ENCODE measurements at places on chromosomes 11 and 22. TPM values are rescaled to one million over a fixed set of nuclear protein-coding genes. Genes with fewer than 3 reads are reported as not detected.

GRCh38 chr22:43183496-43184277, 3.2 kb downstream of the TTLL12 start:
- no peak for DNase-seq

- no peak for DNase-seq
Observed at GRCh38 chr11:95138448-95138847, 48.8 kb downstream of the ENDOD1 start.

- no peak for DNase-seq
Observed at GRCh38 chr22:21857481-21857914, 9.9 kb downstream of the MAPK1 start.

DNA sequence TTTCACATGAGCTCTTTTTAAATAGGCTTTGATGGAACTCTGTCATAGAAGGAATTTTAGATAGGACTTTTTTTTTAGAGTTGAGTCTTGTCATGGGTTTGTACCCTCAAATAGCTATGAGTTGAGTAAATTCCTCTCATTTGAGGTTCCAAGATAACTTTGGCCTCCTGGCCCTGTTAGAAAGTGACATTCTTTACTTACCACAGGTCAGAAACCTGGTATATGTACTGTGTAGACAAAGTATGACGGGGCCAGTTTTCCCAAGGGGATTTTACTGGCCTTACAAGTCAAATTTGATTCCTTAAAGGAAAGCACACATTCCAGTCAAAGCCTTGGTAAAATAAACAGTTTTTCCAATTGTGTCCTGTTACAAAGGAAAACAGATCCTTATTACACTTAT, 729.3 kb upstream of the LUZP2 start:
- DNase-seq, result no peak

- no peak for DNase-seq
Observed at GRCh38 chr11:8917157-8917825, 6.3 kb downstream of the AKIP1 start.

- DNase-seq, result no peak
Observed at GRCh38 chr22:36010090-36010489, 18.5 kb downstream of the RBFOX2 start.

GRCh38 chr11:113356203-113356602, 31.4 kb upstream of the ANKK1 start:
- no peak for DNase-seq

- no peak for DNase-seq
Observed at GRCh38 chr11:92276773-92277172, 52.2 kb downstream of the FAT3 start.

GRCh38 chr11:73414977-73415651, 38.9 kb downstream of the RELT start:
- no peak for DNase-seq

GRCh38 chr22:21451545-21452520, 15.4 kb upstream of the TMEM191C start:
- peak; percentile 6 for DNase-seq

DNA sequence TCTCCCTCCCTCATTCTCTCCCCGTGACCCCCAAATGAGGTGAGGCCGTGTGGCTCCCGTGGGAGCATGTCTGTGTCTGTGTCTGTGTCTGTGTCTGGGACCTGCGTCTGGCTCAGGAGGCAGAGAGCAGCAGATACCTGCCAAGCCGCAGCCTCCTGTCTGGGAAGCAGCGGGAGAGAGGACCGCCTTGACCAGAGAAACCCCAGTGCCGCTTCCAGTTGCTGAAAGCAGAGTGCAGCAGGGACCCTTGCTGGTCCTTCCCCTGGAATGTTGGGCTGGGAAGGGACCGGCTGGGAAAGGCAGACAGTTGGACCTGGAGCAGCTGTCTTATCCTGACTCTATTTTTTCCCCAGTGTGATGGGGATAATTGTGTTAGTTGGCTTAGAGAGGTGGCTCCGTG, 525 bp downstream of the CSDC2 start:
- no peak for DNase-seq

- DNase-seq, result no peak
Observed at GRCh38 chr11:125202362-125202880, 37.9 kb downstream of the PKNOX2 start.

DNA sequence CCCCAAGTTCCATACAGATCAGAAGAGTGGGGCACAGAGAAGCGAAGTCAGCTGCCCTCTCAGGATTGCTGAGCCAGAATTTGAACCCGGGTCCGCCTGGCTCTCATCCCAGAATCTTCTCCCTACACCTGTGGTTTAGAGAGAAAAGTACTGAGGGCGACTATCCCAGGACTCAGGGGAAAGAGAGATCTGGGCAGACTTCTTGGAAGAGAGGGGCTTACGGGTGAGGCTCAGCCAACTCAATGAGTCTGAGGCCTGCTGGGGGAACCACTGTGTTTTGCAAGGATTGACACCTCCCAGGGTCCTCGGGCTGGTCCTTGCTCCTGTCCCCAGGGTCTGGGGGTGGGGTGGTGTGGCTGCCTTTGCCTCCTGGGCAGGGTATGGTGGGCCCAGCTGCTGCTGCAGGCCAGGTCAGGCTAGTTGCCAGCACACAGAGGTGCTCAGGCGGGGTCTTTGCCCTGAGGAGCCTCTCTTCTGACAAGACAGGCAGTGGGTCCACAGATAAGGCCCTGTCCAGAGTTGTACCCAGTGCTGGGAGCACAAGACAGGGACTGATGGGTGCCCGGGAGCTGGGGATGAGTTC, 1.2 kb downstream of the CAPN5 start:
- no peak for DNase-seq

- no peak for DNase-seq
Observed at GRCh38 chr22:41152902-41153301, 52.2 kb upstream of the L3MBTL2 start.

- no peak for DNase-seq
Observed at GRCh38 chr11:72042064-72042745, 38.1 kb downstream of the NUMA1 start.

GRCh38 chr11:2089536-2090165, 49.5 kb downstream of the IGF2 start:
- DNase-seq, result no peak

GRCh38 chr22:46593211-46593681, 26.9 kb upstream of the GRAMD4 start:
- peak; percentile 45 for DNase-seq

DNA sequence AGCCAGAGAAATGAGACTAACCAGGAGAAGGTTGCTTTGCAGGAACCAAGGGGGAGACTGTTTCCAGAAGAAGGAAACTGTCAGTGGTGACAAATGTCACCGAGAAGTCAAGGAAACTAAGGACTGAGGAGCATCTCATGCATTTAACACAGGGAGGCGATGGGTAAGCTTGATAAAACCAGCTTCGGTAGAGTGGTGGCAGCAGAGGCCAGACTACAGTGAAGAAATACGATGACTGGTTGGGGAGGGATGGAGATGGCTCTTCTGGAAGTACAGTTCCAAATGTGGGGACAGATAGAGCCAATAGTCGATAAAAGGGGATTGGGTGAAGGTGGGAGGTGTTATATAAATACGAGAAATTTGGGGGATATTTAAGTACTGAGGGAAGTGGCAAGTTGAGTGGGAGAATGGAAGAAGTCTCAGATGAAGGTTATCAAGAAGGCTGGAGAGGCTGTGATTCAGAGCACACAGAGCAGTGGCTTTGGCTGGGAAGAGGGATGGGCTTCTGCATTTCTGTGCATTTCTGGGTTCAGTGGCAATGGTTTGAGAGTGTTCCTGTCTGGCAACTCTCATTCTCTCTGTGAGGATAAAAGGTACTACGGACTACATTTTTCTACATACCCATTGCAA, 29.2 kb downstream of the SC5D start:
- no peak for DNase-seq

- no peak for DNase-seq
Observed at GRCh38 chr22:36540867-36541642, 12.1 kb upstream of the EIF3D start.

DNA sequence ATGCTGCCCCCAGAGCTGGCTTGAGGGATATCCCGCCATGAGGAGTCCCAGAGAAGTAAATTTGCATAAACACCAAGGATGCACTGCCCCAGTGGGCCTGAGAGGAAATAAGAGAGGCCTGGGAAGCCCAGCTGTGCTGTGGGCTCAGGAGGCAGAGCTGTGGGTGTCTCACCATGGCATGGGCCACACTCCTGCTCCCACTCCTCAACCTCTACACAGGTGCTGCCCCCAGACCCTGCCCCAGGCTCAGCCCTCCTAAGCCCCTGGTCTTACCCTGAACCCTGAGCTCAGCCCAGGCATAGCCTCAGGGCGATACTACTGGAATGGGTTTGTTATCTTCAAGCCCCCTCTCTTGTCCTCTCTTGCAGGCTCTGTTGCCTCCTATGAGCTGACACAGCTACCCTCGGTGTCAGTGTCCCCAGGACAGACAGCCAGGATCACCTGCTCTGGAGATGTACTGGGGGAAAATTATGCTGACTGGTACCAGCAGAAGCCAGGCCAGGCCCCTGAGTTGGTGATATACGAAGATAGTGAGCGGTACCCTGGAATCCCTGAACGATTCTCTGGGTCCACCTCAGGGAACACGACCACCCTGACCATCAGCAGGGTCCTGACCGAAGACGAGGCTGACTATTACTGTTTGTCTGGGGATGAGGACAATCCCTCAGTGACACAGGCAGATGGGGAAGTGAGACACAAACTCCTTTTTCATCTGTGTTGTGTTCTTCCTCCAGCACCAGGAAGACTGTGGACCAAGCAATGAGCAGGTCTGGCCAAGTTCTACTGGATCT, 59.9 kb downstream of the GGTLC2 start:
- no peak for DNase-seq

DNA sequence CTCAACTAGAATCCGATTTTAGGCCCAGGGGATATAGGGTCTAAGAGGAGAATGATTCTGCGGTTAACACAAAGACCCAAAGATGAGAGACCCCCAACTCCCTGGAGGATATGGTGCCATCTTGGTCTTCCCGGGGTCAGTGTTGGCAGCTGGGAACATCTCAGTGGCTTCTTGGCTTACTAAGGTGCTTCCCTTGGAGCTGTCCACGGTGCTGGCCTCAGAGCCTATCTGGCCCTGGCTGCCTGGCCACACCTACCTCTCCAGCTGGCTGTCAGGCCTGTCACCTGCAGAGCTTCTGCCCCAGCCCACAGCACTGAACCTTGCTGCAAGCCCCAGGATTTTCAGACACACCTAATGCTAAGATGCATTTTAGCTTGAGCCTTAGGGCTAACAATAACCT, 70.7 kb upstream of the THY1 start:
- DNase-seq, result no peak

- no peak for DNase-seq
Observed at GRCh38 chr11:10051868-10052586, 242.0 kb downstream of the SBF2 start.

GRCh38 chr22:17537155-17537554, 26.1 kb upstream of the SLC25A18 start:
- DNase-seq, result no peak

- no peak for DNase-seq
Observed at GRCh38 chr11:116539836-116540418, 232.9 kb downstream of the BUD13 start.

- no peak for DNase-seq
Observed at GRCh38 chr11:61505640-61506155, 2.9 kb upstream of the LRRC10B start.

GRCh38 chr22:27317096-27317495, 484.5 kb downstream of the MN1 start:
- DNase-seq, result no peak

DNA sequence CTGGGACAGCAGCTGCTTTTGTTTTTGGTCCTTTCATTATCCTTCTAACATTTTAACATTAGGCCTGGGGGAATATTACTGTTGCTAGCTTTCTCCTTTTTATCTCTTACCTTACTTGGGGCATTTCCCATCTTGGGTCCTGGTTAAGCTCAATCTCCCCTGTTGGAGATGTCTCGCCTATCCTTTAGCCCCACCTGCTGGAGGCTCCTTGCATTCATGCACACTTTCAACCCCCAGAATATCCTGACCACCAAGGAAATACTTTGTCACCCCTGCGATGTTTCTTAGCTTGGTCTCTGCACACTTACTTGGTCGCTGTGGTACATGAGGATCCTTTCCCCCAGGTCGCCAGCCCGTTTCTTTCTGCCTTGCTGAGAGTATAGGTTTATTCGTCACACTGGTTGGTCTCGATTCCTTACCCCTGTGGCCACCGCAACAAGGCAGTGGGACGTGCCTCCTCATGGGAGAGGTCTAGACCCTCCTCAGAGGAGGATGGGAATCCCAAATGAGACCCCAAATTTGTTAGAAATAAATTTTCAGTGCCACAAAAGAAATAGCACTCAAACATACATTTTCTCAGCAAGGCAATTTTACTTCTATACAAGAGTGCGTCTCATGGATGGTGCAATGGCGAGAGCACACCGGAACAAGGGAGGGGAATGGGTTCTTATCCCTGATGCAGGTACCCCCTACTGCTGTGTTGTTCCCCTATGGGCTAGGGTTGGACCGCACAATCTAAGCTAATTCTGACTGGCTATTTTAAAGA, 5.4 kb upstream of the TXN2 start:
- DNase-seq, result no peak

DNA sequence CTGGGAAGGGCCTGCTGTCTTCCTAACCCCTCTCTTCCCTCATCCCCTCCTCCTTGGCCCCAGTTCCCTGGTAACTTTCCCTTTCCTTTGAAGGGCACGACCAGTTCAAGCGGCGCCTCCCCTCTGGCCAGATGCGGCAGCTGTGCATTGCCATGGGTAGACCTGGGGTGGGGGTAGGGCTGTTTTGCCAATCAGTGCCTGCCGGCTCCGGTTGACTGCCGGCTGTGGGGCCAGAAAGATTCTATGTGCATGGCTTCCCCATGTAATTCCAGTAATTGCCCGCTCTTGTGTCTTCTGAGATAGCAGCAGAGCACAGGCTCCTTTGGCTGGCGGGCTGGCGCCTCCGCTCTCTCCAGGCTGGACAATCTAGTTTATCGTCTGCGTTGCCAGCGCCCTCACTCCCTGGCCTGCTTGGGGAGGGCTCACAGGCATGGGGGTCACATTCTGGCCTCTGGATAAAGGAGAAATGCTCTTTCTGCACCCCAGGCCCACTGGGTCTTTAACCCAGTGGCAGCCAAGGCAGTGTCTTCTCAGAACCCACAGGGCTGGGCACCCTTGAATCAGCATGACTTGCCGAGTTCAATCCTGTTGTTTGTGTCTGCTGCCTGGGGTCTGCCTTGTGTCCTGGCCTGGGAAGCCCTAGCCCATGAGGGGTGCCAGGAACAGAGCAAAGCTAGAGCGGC, 9.4 kb downstream of the SIDT2 start:
- DNase-seq, result no peak

DNA sequence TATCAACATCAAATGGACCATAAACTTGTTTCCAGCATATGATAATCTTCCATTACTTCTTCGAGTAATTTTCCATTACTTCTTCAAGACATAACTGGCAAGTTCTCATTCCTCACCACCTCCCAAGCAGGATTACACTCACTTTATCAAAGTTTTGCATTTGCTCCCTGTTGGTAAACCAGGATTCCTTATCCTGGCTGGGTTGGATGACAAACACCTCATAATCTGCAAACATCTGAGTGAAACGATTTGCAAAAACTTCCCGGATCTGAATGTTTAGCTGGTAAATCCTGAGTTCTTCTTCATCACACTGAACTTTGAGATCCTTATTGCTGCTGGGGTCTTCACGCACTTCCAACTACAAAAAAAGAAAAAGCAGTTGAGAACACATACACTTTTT, 86.4 kb downstream of the DENND5A start:
- DNase-seq, result no peak

- DNase-seq, result no peak
Observed at GRCh38 chr22:42670921-42671709, 21.9 kb upstream of the CYB5R3 start.

Gene BIK
- total RNA-seq, result 28.3 TPM

Gene ZNF74
- total RNA-seq, result 4.2 TPM

Gene OR52I2
- not detected for total RNA-seq

Gene CRYBA4
- total RNA-seq, result not detected

Gene KLHDC7B
- 0.55 TPM for total RNA-seq

Gene ZBED5
- 42.6 TPM for total RNA-seq

Gene RTN4R
- 3.5 TPM for total RNA-seq

Gene GVQW3
- total RNA-seq, result 3.3 TPM

Gene NAALADL1
- total RNA-seq, result 32.6 TPM

Measured in mucosa of descending colon (tissue), 3 donors.